ENCODE measurements at places on chromosomes 16 and 17.
A peak's percentile ranks its signal among the peaks of the same experiment; 100 is the strongest.

DNA sequence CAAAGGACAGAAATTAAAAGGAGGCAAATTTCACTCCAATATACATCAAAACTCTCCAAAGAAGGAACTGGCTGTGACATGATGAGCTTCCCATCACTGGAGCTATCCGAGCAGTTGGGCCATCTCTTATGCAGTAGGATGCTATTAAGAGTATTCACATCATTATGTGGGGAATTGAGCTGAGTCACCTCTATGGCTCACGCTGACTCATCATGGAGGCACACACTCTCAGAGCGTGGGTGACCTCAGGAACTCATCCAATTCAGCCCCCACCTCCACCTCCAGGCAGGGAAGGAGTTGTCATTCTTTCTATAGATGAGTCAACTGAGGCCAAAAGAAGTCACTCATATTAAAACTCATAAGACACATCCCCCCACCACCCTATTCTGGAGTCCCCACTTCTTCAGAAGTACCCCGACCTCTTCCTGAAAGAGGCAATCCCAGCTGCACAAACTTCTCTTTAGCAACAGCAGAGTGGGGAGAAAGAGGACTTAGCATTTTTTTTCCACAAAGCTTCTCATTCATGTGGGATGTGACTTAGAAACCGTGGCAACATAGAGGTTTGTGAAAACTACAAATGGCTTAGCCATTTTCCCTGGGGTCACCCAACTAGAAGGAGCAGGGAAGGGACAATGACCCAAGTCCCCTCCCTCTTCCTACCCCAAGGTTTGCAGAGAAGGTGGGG is 32.5 kb downstream of the ABCC12 start:
- no peak for DNase-seq

GRCh38 chr17:57027852-57028251 is 49.9 kb downstream of the SCPEP1 start:
- no peak for DNase-seq

- no peak for DNase-seq
Measured at GRCh38 chr17:21467739-21468490, 91.8 kb downstream of the KCNJ12 start.

DNA sequence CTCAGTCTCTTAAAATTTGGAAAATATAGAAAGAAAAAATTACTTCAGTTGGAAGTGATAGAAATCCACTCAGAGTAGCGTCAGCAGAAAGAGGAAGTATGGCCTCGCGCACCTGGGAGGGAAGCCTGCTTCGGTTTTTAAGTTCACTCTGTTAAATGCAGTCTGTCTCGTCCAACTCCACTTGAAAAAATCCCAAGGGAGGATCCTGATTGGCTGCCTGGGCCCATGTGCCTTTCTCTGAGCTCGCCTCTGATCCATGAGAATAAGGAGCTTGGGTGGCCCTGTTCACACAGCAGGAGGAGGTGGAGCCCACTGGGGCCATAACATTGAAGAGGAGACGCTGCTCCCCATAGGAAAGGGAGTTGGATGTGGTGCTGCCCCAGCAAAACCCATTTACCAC is 40.7 kb downstream of the DNAJA2 start:
- DNase-seq = no peak

DNA sequence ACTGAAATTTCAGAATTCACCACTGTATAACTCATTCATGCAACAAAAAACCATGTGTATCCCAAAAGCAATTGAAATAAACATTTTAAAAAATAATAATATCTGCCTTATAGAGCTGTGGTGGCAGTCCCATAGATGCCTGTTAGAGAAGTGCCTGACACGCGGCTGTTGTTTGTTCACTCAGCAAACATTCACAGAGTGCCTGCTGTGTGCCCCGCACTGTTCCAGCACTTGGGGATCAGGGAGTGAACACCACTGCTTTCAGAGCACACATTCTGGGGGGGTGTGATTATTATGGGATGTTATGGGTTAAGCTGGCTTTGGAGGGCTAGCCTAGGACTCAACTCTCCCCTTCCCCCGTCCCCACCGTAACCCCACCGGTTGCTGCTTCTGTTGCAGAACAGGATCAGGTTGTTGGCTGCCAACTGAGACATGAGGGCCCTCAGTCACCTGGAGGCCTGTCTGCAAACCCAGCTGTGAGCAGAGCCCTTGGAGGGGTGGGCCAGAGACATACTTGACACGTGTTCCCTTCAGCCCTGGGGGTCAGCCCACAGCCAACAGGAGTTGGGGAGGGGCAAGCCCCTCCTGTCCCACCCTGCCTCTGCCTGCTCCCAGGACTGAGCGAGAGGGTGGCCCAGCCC is 103.3 kb upstream of the CIBAR2 start:
- no peak for DNase-seq

DNA sequence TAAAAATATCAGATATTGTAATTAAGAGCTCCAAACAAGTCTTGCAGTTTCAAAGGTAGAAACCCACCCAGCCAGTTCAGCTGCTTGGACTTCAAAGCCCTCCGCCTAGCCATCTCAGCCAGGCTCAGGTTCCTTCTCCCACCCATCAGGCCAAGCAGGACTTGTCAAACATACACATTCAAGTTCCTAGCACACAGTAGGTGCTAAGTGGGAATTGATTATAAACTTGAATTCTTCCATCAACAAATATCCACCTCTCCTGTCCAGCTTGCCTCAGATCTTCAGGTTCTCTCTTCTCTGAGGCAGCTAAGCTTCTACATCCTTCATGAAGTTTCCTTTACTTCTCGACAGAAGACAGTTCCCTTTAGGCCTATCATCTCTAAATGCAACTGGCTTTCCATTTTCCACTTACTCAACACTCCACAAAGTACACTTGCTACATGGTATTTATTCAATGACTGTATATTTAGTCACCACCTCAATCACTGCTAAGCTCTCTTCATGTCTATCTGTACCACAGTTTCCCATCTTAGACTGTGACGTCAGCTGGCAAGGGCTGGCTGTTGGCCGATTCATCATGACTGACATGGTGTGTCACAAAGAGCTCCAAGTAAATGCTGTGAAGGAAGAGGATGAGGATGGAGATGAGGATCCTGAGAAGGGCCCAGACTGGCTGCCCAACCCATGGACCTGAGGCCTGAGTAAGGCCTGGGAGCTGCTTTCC is 13.3 kb upstream of the COG7 start:
- no peak for DNase-seq

- DNase-seq = no peak
Measured at GRCh38 chr17:47785538-47786123, 36.0 kb downstream of the OSBPL7 start.

DNA sequence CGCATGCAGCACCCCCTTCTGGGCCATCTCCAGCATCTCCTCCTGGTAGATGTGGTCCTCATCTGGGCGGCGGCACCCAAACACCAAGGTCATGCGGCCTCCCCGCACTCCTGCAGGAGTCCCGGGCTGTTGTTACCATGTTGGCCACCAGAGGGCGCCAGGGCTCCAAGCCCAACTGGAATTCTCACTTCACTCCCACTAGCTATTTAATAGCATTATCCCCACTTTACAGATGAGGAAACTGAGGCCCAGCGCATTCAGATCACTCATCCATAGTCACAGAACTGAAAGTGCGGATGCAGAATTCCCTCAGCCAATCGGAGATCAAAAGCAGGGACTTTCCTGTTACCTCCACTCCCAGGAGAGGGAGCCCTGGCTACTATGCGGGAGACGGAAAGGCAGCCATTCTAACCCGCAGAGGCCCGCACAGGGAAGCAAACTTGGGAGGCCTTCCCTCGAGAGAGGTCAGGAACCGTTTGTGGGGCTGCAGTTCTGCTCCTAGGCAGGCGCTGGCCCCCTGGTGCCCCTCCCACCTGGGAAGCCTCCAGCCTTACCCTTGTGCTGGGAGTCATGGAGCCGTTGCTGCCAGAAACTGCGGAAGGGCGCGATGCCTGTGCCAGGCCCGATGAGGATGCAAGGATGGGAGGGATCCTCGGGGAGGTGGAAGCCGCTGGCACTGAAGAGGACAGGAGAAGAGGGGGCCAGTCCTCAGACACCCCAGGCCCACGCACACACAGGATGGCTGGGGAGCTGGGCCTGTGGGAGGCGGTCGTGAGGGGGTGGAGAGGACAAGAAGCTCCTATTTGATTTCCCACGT is 40.1 kb downstream of the NOS2 start:
- DNase-seq = peak; percentile 57

DNA sequence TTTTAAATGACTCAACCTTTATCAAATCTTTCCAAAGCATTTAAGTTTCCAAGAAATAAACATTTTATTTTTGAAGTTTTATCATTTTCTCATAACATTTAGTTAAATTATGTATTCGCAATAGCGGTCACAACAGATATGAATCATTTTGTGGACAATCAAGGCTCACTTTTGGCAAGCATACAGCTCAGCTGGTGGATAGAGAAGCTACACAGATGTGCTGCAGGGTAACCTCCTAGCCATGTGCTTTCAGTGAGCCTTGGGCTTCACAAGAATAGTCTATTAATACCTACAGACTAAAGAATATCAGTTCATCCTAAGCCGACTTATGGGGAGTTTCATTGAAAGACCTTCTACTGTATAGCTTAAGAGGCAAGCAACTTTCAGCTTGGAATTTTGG is 144.8 kb downstream of the MRTFB start:
- DNase-seq = no peak

Measured in stimulated activated CD8-positive, alpha-beta memory T cell treated with anti-CD3 and anti-CD28 coated beads, Interleukin-2, amount 100 ng/mL, for 1 hour (primary cell).